ENCODE measurements at places on chromosomes 4 and X. TPM values are rescaled to one million over a fixed set of nuclear protein-coding genes. Genes with fewer than 3 reads are reported as not detected.

GRCh38 chrX:15930585-15930984, 76.0 kb upstream of the AP1S2 start:
- no peaks in the 10 kb centered on the region for H3K27me3 ChIP-seq
- no peak for DNase-seq
- no peaks in the 10 kb centered on the region for H3K36me3 ChIP-seq
- no peak overlapping the region for H3K27ac ChIP-seq

DNA sequence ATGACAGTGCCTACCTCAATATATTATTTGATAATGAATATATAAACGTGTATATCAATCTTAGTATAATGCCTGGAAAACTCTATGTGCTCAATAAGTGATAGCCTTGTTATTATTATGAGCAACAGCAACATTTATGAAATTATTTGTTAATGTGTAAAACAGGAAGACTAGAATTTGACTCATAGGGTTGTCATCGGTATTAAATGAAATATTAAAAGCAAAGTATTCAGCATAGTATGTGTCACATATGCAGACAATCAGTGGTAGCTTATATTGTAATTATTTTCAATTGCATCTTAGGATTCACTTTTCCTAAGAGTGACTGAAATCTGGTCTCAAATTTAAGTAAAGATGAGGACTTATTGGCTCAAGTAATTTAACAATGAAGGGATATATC, 24.6 kb downstream of the SPANXD start:
- H3K36me3 ChIP-seq = peaks cover 5% of the 10 kb centered on the region
- H3K4me1 ChIP-seq = 0 out of 2 replicates have a peak, but pooled peaks cover 3% of the 10 kb centered on the region
- no peaks in the 10 kb centered on the region for H3K27me3 ChIP-seq
- no peak overlapping the region for H3K27ac ChIP-seq

GRCh38 chr4:177530561-177530960, 88.3 kb upstream of the AGA start:
- no peak overlapping the region for H3K4me3 ChIP-seq
- no peak for DNase-seq
- no peak overlapping the region for H3K27ac ChIP-seq
- H3K4me1 ChIP-seq = peaks cover 10% of the 10 kb centered on the region
- H3K36me3 ChIP-seq = peaks cover 3% of the 10 kb centered on the region

DNA sequence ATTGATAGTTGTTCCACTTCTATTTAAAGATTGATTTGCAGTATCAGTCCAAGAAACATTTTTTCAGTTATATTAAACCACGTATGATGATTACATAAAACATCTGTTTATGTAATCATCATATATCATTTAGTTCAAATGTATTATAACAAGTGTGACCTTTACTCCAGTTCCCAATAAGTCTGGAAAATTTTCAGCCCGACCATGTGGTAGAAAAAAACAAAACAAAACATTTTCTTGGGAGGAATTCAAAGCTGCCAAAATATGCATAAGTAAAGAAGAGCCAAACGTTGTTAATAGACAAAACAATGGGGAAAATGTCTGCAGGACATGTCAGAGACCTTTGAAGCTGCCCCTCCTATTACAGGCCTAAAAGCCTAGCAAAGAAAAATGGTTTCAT, 709.1 kb downstream of the FAT4 start:
- H3K27ac ChIP-seq = no peak overlapping the region
- no peaks in the 10 kb centered on the region for H3K27me3 ChIP-seq
- H3K4me1 ChIP-seq = peaks cover 5% of the 10 kb centered on the region
- peaks cover 3% of the 10 kb centered on the region for H3K36me3 ChIP-seq
- no peak for DNase-seq

GRCh38 chrX:31223817-31224216, 152.0 kb upstream of the FTHL17 start:
- H3K4me3 ChIP-seq = no peak overlapping the region
- no peak for DNase-seq
- no peak overlapping the region for H3K27ac ChIP-seq
- no peaks in the 10 kb centered on the region for H3K4me1 ChIP-seq
- no peaks in the 10 kb centered on the region for H3K27me3 ChIP-seq

DNA sequence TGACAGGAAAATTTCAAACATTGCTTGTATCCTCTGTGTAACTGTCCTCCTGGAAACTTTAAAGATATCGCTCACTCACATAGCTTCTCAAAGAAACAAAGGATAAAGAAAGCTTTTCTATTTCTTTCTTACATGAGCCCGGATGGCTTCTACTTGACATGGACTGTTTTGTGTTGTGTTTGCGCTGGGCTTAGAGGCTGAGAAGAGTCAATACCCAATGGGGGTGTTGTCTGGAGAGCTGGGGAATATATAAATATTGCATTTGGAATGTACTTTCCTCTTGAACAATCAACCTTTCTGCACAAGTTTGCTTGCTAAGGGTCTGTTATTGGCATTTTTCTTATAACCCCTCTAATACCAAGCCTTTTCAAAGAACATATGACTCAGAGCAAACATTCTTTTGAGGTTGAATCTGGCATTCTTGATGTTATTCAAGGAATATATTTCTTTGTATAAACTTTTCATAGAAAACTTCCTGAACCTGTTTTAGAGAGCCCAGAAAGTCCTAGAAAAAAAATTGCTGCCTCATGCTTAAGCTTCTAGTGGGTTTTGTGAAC, 331.9 kb downstream of the PACRGL start:
- H3K36me3 ChIP-seq = no peaks in the 10 kb centered on the region
- no peak for DNase-seq
- H3K4me3 ChIP-seq = no peak overlapping the region
- H3K4me1 ChIP-seq = no peaks in the 10 kb centered on the region

DNA sequence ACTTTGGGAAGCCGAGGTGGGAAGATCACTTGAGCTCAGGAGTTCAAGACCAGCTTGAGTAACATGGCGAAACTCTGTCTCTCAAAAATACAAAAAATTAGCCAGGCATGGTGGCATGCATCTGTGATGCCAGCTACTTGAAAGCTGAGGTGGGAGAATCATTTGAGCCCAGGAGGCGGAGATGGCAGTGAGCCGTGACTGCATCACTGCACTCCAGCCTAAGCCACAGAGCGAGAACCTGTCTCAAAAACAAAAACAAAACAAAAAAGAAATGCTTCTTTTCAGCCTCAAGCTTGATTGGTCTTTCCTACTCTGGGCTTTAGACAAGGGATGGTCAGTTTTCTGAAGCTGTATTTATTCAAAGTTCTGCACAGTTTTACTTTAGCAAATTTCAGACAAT, 15.8 kb upstream of the DHRSX start:
- H3K36me3 ChIP-seq = no peaks in the 10 kb centered on the region
- no peak overlapping the region for H3K4me3 ChIP-seq
- no peak for DNase-seq
- H3K27me3 ChIP-seq = no peaks in the 10 kb centered on the region

- no peak overlapping the region for H3K4me3 ChIP-seq
- peak overlapping the region; percentile 10 for H3K27ac ChIP-seq
- H3K27me3 ChIP-seq = no peaks in the 10 kb centered on the region
- no peaks in the 10 kb centered on the region for H3K36me3 ChIP-seq
- no peak for DNase-seq
Measured at GRCh38 chr4:28558895-28559294, 1698.3 kb downstream of the STIM2 start.

GRCh38 chr4:105666693-105667092, 41.8 kb downstream of the INTS12 start:
- no peaks in the 10 kb centered on the region for H3K36me3 ChIP-seq
- no peak overlapping the region for H3K27ac ChIP-seq
- no peak overlapping the region for H3K4me3 ChIP-seq
- H3K27me3 ChIP-seq = no peaks in the 10 kb centered on the region
- no peaks in the 10 kb centered on the region for H3K4me1 ChIP-seq

DNA sequence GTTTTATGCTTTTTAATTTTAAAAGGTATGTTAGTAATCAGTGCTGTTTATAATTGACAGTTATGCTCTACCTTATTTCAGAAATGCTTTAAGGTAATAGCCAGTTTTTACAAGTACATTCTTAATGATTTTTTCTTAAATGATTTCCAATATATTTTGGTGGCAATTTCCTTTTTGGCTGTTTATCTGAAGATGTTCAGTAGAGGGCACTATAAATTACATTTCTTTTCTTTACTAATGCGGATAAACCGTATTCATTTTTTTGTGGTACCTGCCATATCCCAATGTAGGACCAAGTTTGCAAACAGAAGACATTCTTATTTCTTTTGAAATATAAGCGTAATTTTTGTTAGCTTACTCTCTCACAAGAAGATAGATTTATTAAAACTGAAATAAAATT, 65.4 kb downstream of the CCKAR start:
- H3K4me1 ChIP-seq = peaks cover 33% of the 10 kb centered on the region
- no peaks in the 10 kb centered on the region for H3K27me3 ChIP-seq
- H3K36me3 ChIP-seq = peaks cover 63% of the 10 kb centered on the region
- H3K4me3 ChIP-seq = no peak overlapping the region
- DNase-seq = no peak
- no peak overlapping the region for H3K27ac ChIP-seq

DNA sequence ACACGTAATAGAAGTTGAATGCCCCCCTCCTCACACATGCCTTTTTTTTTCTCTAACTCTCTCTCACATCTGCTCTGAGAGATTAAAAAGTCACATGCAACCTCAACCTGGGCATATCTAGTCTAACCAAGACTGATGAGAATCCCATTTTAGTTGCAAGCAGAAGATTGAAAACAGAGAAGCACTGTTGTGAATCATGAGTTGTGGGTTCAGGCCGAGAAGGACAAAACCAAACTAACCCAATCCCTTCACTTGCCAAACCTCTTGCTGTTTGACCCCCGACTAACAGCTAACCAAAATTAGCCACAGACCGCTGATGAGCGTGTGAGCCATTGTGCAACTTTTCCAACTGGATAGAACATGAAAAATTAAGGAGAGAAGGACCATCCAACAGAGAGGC, 31.8 kb downstream of the CXCL1 start:
- H3K36me3 ChIP-seq = no peaks in the 10 kb centered on the region
- H3K4me3 ChIP-seq = no peak overlapping the region
- H3K4me1 ChIP-seq = peaks cover 14% of the 10 kb centered on the region
- H3K27me3 ChIP-seq = no peaks in the 10 kb centered on the region
- H3K27ac ChIP-seq = peak overlapping the region; percentile 71
- no peak for DNase-seq

DNA sequence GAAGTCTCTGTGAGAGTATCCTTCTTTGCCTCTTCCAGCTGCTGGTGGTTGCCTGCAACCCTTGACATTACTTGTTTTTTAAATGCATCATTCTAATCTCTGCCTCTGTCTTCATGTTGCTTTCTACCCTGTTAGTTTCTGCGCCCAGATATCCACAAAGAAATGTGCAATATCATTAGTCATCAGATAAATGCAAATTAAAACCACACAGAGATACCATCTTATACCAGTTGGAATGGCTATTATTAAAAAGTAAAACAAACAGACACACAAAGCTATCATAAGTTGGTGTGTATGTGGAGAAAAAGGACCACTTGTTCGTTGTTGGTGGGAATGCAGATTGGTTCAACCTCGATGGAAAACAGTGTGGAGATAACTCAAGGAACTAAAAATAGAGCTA, 517.4 kb downstream of the FAT4 start:
- no peak for DNase-seq
- no peak overlapping the region for H3K4me3 ChIP-seq
- no peaks in the 10 kb centered on the region for H3K4me1 ChIP-seq
- H3K27me3 ChIP-seq = no peaks in the 10 kb centered on the region
- H3K27ac ChIP-seq = no peak overlapping the region

- no peaks in the 10 kb centered on the region for H3K36me3 ChIP-seq
- DNase-seq = no peak
- no peaks in the 10 kb centered on the region for H3K27me3 ChIP-seq
Measured at GRCh38 chr4:30838331-30838730, 118.2 kb downstream of the PCDH7 start.

DNA sequence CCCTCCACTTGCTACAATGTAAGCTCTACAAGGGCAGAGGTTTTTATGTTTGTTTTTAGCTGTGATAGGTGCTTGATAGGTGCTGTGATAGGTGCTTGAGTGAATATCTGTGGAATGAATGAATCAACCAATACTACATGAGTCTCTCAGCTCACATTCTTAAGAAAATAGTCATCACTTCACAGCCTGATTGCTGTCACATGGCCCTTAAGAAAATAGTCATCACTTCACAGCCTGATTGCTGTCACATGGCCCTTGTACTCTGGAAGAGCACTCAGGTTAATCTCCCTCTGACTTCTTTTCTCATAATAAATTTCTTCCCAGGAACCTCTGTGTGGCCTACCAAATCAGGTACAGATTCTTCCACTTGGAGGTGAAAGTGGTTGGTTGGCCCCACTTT, 335.2 kb downstream of the TENM3 start:
- H3K36me3 ChIP-seq = no peaks in the 10 kb centered on the region
- no peaks in the 10 kb centered on the region for H3K27me3 ChIP-seq
- H3K4me1 ChIP-seq = peaks cover 35% of the 10 kb centered on the region

DNA sequence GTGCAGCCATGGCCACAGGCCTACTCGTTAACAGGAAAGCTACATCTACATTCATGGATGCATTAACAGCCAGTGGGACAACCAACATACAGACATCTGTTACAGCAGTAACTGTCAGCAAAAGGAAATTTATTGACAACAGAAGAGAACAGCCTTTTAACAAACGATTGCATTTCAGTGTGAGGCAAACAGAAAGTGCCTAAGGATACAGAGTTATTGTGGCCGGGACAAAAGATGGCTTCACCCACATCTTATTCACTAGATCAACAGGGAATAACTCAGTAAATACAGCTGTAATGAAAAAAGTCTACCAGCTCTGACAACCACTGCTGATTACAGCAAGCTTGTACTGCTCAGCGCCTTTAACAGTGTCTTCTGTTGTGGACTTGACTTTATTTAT, 61.5 kb upstream of the TBL1X start:
- no peak overlapping the region for H3K4me3 ChIP-seq
- no peaks in the 10 kb centered on the region for H3K4me1 ChIP-seq
- H3K36me3 ChIP-seq = no peaks in the 10 kb centered on the region
- H3K27me3 ChIP-seq = no peaks in the 10 kb centered on the region
- H3K27ac ChIP-seq = no peak overlapping the region
- DNase-seq = no peak

- no peak overlapping the region for H3K4me3 ChIP-seq
- H3K4me1 ChIP-seq = no peaks in the 10 kb centered on the region
- no peak for DNase-seq
Measured at GRCh38 chrX:85203461-85203970, 40.1 kb downstream of the SATL1 start.

GRCh38 chr4:126458993-126459392, 1144.2 kb downstream of the FAT4 start:
- no peak overlapping the region for H3K4me3 ChIP-seq
- H3K36me3 ChIP-seq = no peaks in the 10 kb centered on the region
- no peak overlapping the region for H3K27ac ChIP-seq
- DNase-seq = no peak

Gene TRO
- total RNA-seq = 51.0 TPM

Gene HTRA3
- total RNA-seq = 5.5 TPM

Gene HSFX2
- total RNA-seq = not detected

Gene XPNPEP2
- total RNA-seq = 0.07 TPM

Gene AREG
- total RNA-seq = 0.32 TPM

Gene ARHGAP24
- 1.4 TPM for total RNA-seq

Gene P2RY4
- total RNA-seq = not detected

Gene NUDT10
- 17.7 TPM for total RNA-seq
